ENCODE measurements at places on chromosomes 1 and 21.

GRCh38 chr1:22508991-22509390 is 54.3 kb upstream of the EPHA8 start:
- no peak for DNase-seq

- DNase-seq, result no peak
Observed at GRCh38 chr21:31297806-31298205, 46.3 kb downstream of the TIAM1 start.

DNA sequence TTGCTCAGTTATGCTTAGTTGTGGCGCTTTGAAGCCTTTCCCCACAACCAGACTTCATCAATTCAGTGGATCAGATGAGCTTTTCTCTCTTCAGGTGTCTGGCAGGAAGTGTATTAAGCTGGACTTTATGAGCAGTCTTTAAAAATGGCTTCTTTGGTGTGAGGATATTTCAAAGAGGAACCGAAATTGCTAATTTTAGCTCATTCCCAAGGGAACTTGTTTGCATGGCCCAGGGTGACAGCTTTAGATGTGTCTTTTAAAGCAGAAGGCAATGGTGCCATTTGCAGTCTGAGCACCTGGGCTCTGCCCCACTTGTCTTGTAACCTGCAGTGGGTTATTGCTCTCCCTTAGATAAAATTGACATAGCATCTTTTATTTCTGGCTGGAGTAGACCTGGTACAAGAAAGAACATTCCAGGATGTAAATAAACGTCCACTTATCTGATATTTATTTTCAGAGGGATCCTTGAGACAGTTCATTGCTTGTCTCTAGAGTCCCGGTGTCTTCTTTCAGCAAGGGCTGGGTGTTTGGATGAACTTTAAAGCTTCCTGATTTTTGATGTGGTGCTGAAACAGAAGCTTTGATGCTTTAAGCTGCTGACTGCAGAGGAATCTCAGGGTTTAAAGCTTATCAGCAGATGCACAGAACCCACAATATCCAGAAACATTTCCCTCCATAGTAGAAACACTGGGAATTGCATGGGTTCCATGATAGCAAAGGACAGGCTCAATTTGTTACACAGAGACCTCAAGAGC is 241.7 kb downstream of the ADGRL2 start:
- DNase-seq, result no peak

- no peak for DNase-seq
Observed at GRCh38 chr21:45301521-45302081, 13.9 kb upstream of the POFUT2 start.

- no peak for DNase-seq
Observed at GRCh38 chr1:228004331-228004855, 2.4 kb upstream of the WNT3A start.
